ENCODE measurements at places on chromosomes 4 and X. TPM values are rescaled to one million over a fixed set of nuclear protein-coding genes. Genes with fewer than 3 reads are reported as not detected.

The CT45A3 gene
- polyA plus RNA-seq, result not detected

The USP26 gene
- not detected for polyA plus RNA-seq

The TCEAL6 gene
- polyA plus RNA-seq, result not detected

The SRPK3 gene
- polyA plus RNA-seq, result not detected

The GLRA2 gene
- 18.6 TPM for polyA plus RNA-seq

The NAP1L2 gene
- polyA plus RNA-seq, result 54.4 TPM

The MAGEE2 gene
- 0.28 TPM for polyA plus RNA-seq

The FAM184B gene
- polyA plus RNA-seq, result not detected

The C4orf33 gene
- 42.2 TPM for polyA plus RNA-seq

The XAGE1A gene
- polyA plus RNA-seq, result not detected

The CXorf49 gene
- not detected for polyA plus RNA-seq

The SMIM10L2A gene
- polyA plus RNA-seq, result 4.7 TPM
